Hepatocyte (in vitro differentiated cells): ENCODE measurements at places on chromosomes 5 and 9. TPM values are rescaled to one million over a fixed set of nuclear protein-coding genes. Genes with fewer than 3 reads are reported as not detected.

- peak; percentile 76 for DNase-seq
- no peak within 1 kb of the TSS for H3K27ac ChIP-seq
- peak within 1 kb of the TSS; percentile 58 for H3K4me3 ChIP-seq
- peaks cover 16% of the 10 kb centered on the region for H3K4me1 ChIP-seq
Measured at GRCh38 chr9:137077010-137077747, at the start of gene UAP1L1. Gene UAP1L1, plus strand, starts transcription at chr9:137077517. Its CDS starts 16 bp downstream, at chr9:137077533.

- H3K4me1 ChIP-seq = no peaks in the 10 kb centered on the region
- DNase-seq = no peak
- no peaks in the 10 kb centered on the region for H3K27me3 ChIP-seq
- no peak overlapping the region for H3K27ac ChIP-seq
- H3K36me3 ChIP-seq = no peaks in the 10 kb centered on the region
Measured at GRCh38 chr9:84832453-84832852, 162.9 kb downstream of the NTRK2 start.

GRCh38 chr9:131961496-131961880, 118.2 kb downstream of the MED27 start:
- H3K27ac ChIP-seq = no peak overlapping the region
- no peaks in the 10 kb centered on the region for H3K36me3 ChIP-seq
- no peaks in the 10 kb centered on the region for H3K4me1 ChIP-seq
- no peak overlapping the region for H3K4me3 ChIP-seq
- no peak for DNase-seq
- no peaks in the 10 kb centered on the region for H3K27me3 ChIP-seq

Gene FKBP15
- 7.7 and 14.5 TPM in 2 replicates for polyA plus RNA-seq

GRCh38 chr9:95090023-95090791, 227.3 kb downstream of the FANCC start:
- no peak for DNase-seq
- H3K4me3 ChIP-seq = no peak overlapping the region
- no peaks in the 10 kb centered on the region for H3K27me3 ChIP-seq
- H3K27ac ChIP-seq = peak overlapping the region; percentile 94
- H3K36me3 ChIP-seq = no peaks in the 10 kb centered on the region

Gene LHX3
- polyA plus RNA-seq = not detected in 2 replicates

- DNase-seq = no peak
- H3K27me3 ChIP-seq = no peaks in the 10 kb centered on the region
- no peak overlapping the region for H3K4me3 ChIP-seq
- H3K4me1 ChIP-seq = no peaks in the 10 kb centered on the region
- no peaks in the 10 kb centered on the region for H3K36me3 ChIP-seq
Measured at GRCh38 chr5:122673343-122673742, 101.5 kb upstream of the SNX2 start.

GRCh38 chr9:75108571-75108970, 20.3 kb downstream of the OSTF1 start:
- no peak overlapping the region for H3K27ac ChIP-seq
- no peak overlapping the region for H3K4me3 ChIP-seq
- no peaks in the 10 kb centered on the region for H3K27me3 ChIP-seq
- no peak for DNase-seq
- H3K36me3 ChIP-seq = no peaks in the 10 kb centered on the region
- H3K4me1 ChIP-seq = no peaks in the 10 kb centered on the region

DNA sequence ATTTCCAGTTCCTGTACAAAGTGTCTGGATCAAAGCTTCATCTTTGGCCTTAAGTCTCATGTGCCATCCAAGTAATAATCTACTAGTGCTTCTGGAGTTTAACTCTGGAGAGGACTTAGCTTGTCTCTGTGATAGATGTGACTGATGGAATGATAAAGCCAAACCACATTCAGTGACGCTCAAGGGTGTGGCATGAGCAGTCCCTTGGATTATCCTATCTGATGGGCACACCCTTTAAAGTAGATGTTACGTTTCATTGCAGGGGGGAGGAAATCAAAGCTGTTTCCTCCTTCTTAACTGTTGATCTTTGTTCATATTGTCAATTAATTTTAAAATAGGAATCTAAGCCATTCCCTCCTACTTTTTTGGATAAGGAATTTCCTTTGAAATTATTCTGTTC, 8.5 kb upstream of the EGFLAM start:
- H3K4me3 ChIP-seq = no peak overlapping the region
- no peaks in the 10 kb centered on the region for H3K4me1 ChIP-seq
- H3K27me3 ChIP-seq = peaks cover 5% of the 10 kb centered on the region
- H3K27ac ChIP-seq = peak overlapping the region; percentile 54
- no peaks in the 10 kb centered on the region for H3K36me3 ChIP-seq
- no peak for DNase-seq
